HFF-Myc (cell line): ENCODE measurements at places on chromosomes 1 and 21.
A peak's percentile ranks its signal among the peaks of the same experiment; 100 is the strongest.

GRCh38 chr1:76337542-76338219 is 263.1 kb downstream of the ST6GALNAC3 start:
- no peak for DNase-seq

DNA sequence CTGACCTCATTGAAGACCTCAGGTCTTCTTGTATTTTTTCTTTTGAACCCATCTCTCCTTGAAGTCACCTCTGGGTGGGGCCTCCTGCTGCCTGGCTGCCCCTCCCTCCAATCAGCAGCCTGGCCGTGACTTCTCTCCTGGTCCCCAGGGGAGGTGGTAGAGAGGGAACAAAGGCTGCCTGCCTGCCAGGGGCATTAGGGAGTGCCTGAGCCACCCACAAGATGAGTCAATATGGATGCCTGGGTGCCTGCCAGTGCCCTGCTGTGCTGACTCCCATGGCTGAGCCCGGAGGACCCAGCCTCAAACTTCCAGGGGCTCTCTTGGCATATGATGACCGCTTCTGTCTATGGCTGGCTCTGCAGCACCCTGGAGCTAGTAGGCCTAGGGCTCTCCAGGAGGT is 5.3 kb upstream of the CDCP2 start:
- DNase-seq: no peak

DNA sequence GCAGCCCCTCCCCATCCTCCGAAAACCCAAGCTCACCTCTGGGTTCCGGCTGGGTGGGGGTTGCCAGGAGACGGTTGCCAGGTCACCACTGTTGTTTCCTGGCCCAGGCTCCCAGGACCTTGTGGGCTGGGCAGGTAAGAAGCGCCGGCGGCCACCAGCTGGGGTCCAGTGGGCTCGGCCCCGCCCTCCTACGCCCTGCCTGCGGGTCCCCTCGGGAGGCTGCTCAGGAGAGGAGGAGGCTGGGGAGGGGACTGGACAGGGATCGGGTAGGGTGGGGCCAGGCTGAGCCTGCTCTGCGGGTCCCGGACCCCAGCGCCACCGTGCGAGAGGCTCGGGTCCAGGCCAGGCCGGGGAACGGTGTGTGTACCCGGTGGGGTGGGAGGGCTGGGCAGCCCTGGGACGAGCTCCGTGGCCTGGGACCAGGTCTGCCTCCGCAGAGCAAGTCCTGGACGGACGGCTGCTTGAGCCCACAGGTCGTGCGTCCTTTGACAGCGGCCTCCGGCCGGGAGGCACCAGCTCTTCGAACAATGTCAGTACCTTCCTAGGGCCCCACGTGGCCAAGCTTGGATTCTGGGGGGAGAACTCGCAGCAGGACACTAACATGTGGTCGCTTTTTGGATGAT is at the start of gene TTLL10:
Gene TTLL10, plus strand, starts transcription at position 88 of the 623 bp plus-strand sequence. CDS start 5,336 bp downstream, outside the sequence.
- no peak for DNase-seq

GRCh38 chr1:30933874-30934252 is 25.3 kb upstream of the SDC3 start:
- DNase-seq: no peak

DNA sequence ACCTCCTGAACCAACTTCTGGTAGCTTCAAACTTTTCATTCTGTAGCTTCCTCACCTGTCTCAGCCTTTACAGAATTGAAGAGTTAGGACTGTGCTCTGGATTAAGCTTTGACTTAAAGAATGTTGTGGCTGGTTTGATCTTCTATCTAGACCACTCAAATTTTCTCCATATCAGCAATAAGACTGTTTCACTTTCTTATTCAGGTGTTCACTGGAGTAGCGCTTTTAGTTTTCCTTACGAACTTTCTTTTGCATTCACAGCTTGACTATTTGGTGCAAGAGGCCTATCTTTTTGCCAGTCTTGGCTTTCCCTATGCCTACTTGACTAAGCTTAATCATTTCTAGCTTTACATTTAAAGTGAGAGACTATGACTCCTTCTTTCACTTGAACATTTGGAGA is 31.5 kb downstream of the FGGY start:
- DNase-seq: no peak

GRCh38 chr1:208841436-208841835 is 597.3 kb upstream of the PLXNA2 start:
- DNase-seq: no peak

- DNase-seq: no peak
Observed at GRCh38 chr1:59412718-59413326, 115.9 kb downstream of the FGGY start.

- no peak for DNase-seq
Observed at GRCh38 chr1:225987491-225988316, 11.4 kb downstream of the SDE2 start.

DNA sequence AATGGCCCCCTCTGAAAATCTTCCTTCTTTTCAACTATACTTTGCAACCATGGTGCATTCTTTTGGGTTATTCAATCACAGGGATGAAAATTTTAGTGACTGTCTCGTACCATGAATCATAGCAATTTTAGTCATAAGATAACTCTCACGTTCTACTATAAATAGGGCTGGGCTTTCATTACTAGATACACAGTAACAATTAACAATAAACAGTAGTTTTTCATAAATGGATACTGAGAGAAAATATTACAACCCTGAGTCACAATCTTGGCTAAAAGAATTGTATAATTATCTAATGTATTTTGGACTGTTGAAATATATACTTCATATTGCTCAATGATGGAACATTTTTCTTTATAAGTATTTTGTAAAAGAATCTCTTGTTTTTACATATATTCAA is 96.1 kb downstream of the TEX35 start:
- DNase-seq: no peak

DNA sequence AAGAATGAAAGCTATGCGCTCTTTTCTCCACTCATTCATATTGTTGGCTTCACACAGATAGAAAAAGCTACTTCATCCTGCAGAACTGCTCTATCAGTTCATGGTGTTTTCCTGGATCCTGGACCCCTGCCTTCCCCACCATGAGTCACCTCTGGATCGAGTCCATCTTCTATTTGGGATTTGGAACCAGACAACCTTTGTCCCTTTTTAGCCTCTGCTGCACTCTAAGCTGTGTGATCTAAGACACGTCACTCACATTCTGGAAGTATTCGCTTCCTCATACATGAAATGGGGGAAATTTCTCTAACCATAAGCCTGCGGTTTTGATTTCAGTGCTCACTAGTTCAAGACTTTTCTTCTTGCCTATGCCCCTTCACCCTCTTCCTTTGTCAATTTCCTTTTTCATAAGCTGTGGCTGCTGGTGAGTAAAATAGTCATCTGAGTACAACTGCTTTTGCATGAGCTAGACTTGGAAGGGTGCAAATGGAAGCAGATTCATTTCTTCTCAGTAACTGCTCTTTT is 14.1 kb upstream of the DEGS1 start:
- DNase-seq: no peak

DNA sequence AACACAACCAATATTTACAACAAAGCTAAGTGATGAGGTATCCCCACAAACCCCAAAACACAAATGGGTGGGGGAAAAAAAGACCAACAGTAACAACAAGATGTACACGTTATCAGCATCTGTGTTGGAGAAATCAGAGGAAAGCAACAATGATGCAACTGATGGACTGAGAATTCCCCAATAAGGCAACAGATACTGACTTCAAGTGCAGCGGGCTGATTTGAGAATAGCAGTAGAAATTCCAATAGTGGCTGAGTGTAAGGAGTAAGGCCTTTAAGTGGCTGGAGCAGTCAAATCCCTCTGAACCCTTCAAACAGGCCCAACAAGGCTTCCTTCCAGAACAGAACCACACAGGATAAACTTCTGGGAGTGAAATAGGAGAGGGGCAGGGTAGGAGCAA is 97.6 kb downstream of the TM2D1 start:
- DNase-seq: no peak

- DNase-seq: no peak
Observed at GRCh38 chr21:34198231-34199120, 125.1 kb downstream of the MRPS6 start.

DNA sequence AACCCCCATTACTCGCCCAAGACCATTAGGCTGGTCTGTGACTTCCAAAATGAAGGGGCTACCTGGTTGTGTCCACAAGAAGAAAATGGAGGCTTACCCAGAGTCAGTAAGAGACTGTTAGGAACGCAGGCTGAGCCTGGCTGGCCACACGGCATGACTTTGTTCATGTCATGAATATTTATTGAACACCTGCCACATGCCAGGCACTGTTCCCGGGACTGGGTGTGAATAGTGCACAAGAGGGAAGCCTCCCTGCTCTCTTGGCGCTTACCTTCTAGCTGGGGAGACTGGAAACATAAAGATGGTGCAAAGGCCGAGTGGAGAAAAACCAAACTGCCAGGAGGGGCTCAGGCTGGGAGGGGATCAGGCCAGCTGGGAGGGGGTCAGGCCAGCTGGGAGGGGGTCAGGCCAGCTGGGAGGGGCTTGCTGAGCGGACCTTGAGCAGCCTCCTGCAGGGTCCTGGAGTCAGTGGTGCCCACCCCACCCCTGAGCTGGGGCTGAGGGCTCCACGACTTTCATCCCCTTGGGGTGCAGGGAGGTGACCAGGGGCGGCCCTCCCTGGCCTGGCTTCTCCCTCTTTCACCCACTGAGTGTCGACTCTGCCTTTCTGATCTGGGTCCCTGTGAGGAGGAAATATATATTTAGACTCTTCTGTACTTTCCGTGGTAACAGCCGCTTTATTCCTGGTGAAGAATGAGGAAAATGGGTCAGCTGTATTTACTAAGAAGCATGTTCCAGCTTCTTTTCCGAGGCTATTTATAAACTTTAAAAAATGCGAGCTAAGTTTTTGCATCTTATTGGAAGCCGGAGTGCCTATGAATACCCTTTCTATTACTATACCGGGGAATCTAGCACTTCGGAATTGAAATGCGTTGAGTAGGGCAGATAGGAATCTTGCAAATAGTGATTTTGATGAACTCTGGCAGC is 139.0 kb downstream of the CAMTA1 start:
- no peak for DNase-seq

DNA sequence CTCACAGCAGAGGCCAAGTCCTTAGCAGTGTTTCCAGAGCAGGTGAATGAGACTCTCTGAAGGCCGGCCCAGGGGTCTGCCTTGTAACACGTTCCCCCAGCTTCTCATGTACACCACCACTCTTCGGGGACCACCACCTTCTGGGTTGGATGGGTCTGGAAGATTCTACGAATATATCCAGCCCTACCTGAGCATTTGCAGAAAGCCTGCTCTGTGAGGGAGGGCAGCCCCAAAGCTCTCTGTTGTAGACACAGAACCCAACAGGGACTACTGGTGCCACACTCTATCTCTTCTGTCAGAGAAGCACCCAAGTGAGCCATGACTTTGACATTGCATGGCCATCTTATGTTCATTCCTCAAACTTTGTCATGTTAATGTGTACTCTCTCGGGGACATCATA is 61.8 kb downstream of the CD247 start:
- no peak for DNase-seq

DNA sequence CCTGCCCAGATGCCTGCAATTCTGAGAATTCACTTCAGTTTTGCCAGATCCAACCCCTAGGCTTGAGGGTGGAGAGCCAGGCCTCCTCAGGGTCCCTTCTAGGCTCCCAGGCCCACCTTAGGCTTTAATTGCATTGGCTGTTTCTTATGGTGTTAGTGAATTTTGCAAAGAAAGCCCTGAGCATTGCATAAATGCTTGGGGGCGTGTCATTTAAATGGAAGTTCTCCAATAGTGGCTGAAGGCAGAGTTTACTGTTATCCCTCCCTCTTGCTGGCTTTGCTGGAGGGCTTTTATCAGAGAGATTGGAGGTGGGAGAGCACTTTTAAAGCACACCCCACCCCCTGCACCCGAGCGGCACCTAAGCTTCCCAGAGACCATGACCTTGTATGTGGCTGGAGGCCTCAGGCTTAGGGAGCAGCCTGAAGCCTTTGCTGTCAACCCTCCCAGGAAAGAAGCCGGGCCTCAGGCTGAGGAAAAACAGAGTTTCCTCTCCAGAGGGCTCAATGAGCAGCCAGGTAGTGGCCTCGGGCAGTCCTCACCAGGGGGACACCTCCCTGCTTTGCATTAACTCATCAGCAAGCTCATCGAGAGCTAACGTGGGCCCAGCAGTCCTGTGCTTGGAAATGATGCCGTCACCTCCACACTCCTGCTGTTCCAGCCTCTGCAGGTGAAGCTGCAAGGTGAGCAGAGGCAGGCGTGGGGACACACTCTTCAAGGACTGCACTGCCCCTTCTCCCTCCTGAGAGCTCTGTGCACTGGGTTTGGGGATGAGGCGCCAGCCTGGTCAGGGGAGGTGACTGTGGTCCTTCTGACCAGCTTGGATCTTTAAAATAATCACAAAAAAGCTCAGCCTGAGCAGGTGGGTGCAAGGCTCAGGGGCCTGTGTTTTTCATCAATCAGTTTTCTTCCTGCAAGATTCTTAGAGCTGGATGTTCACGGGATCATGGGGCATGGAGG is 58.0 kb downstream of the STUM start:
- DNase-seq: no peak

- no peak for DNase-seq
Observed at GRCh38 chr1:155175927-155176371, 2.3 kb downstream of the TRIM46 start.

- DNase-seq: peak; percentile 40
Observed at GRCh38 chr1:50605186-50605875, 182.1 kb upstream of the DMRTA2 start.

DNA sequence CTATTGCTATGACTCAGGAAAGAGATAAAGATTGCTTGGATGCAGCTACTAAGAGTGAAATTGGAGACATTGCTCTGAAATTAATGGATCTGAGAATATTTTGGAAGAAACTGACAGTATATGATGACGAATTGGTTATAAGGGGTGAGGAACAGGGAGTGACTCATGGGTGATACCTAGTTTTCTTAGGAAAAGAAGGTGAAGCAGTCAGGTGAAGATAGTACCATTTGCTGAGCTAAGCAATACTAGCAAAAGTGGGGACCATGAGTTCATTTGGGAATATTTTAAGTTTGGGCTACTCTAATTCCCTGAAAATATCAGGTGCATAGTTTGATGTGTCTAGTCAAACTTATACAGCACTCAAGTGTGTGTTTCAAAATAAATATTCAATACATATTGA is 260.1 kb upstream of the NFIA start:
- DNase-seq: no peak

DNA sequence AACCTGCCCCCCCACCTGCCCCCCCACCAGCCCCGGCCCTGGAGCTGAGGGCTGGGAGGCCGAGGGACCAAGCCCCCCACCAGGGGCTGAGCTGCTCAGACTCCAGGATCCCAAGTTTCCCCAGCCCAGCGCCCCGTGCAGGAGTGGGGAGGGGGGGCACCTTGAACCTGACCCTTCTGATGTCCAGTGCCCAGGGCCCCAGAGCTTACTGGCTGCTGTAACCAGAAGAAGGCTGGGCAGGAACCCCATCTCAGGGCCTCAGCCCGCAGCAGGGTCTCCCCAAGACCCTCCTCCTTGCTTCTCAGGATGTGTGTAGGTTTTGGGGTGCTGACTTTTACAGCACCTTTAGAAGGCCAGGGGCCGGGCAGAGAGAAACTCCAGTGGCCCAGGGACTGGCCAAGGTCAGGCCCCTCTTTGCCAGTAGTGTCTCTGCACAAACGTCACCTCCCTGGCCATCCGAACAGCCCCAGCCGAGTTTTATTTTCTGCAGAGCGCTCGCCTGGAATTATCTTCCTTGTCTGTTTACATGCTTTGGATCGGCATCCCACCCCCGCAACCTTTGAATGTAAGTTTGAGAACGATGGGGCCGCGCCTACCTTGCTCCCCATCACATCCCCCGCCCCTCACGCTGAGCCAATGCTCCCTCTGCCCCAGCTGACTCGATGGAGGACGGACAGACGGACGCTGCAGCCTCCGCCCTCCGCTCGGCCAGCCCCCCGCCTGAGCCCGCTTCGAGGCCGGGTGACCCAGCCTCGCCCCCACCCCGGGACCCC is 70.1 kb upstream of the CASZ1 start:
- DNase-seq: no peak
